Fibroblast of skin of right biceps (primary cell): ENCODE measurements at places on chromosomes 5 and 9.

DNA sequence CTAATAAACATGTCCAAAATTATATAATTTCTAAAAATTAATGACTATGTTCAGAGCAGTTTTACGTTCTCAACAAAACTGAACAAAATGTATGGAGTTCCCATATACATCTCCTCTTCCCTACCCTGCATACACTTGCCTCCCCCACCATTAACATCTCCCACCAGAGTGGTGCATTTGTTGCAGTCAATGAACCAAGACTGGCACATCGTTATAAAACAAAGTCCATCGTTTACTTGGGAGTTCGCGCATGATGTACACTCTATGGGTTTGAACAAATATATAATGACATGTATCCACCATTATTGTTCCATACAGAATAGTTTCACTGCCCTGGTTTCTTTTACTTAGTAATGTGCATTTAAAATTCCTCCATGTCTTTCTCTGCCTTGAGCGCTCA, 130.1 kb downstream of the APBA1 start:
- DNase-seq, result no peak

DNA sequence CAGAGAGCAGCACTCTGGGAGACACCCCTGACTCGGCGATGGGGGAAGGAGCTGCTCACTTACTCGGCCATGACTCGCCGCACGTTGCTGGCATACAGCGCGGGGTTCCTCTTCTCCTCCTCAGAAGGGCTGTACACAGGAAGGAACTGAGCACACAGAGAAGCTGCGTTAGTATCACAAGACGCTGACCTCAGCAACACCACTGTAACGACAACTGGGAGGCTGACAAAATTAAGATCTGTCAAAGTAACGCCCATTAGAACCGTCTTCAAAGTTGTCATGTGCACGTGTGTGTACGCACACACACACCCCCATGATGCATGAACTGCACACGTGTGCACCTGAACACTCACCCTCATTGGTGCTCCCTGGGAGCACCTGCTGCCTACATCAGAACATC, 32.1 kb upstream of the SLC6A3 start:
- peak; percentile 43 for DNase-seq

GRCh38 chr9:112361601-112362000, 18.3 kb upstream of the HSDL2 start:
- peak; percentile 45 for DNase-seq

- peak; percentile 31 for DNase-seq
Measured at GRCh38 chr5:171386861-171387344, 746 bp upstream of the NPM1 start.

DNA sequence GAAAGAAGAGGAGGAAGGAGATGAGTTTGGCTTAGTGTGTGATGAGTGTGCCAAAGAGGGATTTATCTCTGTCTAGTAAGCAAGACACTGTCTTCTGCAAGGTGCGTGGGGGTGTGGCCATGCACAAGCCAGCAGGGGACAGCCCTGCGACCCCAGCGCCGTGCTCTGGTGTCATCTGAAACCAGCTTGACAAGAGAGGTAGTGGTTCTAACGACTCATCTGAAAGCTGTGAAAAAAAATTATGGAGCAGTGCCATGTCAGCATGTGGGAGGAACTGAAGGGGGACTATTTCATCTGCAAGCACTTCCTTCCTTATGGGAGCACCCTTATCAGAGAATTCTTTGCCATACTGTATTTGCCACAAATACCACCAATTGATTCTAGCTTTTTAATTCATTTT, 398.6 kb downstream of the PSAT1 start:
- DNase-seq, result no peak

- no peak for DNase-seq
Measured at GRCh38 chr9:107054146-107054545, 191.2 kb downstream of the ZNF462 start.

GRCh38 chr9:98819231-98819630, 11.8 kb downstream of the GALNT12 start:
- DNase-seq, result no peak

DNA sequence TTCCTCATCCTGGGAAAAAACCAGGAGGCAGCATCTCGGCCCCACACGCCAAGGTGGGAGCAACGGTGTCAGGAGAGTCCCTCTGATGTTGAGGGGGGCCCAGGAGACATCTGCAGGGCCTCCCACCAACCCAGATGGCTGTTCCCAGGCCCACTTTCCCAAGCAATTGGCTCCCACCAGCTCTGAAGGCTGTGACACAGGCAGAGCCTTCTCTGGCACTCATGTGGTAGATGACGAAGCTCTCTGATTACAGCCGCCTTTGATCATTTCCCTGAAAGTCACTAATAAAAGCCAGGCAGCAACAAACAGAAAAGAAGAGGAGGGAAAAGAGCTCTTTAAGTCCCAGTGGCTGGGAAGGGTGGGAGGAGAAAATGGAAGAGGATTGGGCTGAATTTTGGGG, 226.5 kb downstream of the CDK5RAP2 start:
- peak; percentile 78 for DNase-seq

GRCh38 chr5:148729182-148729581, 74.9 kb upstream of the HTR4 start:
- DNase-seq, result no peak

DNA sequence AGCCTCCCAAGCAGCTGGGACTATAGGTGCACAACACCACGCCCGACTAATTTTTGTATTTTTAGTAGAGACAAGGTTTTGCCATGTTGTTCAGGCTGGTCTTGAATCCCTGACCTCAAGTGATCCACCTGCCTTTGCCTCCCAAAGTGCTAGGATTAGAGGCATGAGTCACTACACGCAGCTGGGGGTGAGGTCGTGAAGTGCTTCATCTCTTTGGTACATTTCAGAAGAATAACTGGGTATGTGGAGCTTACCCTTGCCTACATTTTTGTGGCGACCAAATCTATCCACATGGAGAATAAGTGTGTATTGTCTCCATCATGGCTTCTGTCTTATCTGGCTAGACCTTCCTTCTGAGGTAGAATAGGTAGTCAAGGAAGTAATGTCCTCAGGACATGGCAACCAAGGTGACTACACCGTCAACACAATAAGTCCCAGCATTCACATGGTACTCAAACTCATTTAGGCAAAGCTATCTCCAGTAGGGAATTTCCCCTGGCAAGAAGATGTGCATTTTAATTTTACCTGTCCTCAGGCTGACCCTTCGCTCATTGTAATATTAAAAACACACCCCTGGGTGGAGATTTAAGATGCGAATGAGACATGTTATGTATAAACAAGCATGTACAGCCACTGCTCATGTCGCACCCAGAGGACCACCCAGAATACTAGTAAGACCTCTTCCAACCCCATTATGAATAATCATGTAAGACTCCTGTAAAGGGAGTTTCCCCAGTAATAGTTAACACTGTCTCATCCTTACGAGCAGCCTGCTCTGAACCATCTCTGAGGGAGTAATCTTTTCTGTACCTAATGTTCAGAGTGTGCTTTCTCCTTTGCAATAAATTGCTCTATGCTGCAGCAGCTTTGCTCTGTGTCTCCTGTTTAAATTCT, 1173.2 kb downstream of the TAF11L14 start:
- no peak for DNase-seq
